ENCODE measurements at places on chromosomes 12 and 14.

GRCh38 chr14:76741074-76741473 lies 20.2 kb upstream of the VASH1 start:
- no peak for DNase-seq

GRCh38 chr14:104240434-104241157 lies 102.2 kb downstream of the KIF26A start:
- DNase-seq: no peak

GRCh38 chr12:129570796-129571400 lies 332.9 kb downstream of the TMEM132D start:
- DNase-seq: no peak

GRCh38 chr12:51777457-51777856 lies 71.1 kb downstream of the FIGNL2 start:
- no peak for DNase-seq

DNA sequence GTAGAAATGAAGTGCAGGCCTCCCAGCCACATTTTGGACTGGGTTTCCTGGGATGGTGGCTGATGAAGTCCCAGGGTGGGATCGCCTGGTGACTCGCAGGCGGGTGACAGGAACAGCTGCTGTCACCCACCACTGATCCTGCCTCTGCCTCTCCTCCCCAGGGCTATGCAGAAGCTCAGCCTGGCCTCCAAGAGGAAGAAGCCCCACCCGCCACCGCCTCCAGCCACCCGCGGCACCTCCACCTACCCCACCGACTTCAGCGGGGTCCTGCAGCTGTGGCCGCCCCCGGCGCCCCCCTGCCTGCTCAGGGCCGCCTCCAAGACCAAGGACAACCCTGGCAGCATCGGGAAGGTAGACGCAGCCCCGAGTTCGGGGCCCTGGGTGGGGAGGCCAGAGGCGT lies 28.3 kb downstream of the KIF26A start:
- DNase-seq: no peak

GRCh38 chr12:107429006-107429705 lies 256.4 kb upstream of the PWP1 start:
- no peak for DNase-seq

DNA sequence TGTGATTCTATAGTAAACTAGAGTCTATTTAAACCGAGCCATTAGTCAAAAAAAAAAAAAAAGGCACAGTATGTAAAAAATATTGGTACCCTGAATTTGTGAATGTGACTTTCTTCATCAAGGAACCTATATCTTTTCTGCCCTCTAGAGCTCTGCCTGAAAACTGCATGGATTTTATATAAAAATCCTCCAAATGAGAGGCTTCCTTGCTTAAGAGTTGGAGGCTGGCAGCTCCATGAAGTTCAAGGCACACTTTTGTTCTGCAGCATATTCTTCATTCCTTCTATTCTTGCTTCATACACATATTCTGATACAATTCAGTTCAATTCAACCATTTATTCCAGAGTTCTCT lies 23.1 kb upstream of the NKX2-8 start:
- no peak for DNase-seq

DNA sequence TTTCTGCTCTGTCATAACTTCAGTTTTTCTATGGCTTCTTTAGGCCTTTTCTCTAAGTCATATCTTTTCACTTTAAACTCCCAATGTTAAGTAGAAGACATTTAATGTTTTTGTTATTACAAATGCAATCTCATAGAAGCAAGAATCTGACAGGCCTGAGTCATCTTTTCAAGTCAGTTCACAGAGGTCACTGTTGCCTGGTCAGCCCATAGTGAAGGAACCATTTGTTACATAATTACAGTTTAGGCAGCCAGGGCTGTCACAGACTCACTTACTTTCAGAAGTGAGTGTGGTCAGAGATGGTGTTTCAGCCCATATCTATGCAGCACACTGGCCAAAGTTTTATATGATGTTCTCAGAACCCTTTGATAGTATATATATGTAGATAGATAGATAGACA lies 46.5 kb downstream of the CCER1 start:
- DNase-seq: peak; percentile 52

- DNase-seq: no peak
Observed at GRCh38 chr12:93758801-93759373, 81.7 kb downstream of the CRADD start.

- DNase-seq: no peak
Observed at GRCh38 chr14:77007975-77008421, 20.5 kb downstream of the IRF2BPL start.

GRCh38 chr14:56092763-56093162 lies 25.4 kb upstream of the PELI2 start:
- no peak for DNase-seq

DNA sequence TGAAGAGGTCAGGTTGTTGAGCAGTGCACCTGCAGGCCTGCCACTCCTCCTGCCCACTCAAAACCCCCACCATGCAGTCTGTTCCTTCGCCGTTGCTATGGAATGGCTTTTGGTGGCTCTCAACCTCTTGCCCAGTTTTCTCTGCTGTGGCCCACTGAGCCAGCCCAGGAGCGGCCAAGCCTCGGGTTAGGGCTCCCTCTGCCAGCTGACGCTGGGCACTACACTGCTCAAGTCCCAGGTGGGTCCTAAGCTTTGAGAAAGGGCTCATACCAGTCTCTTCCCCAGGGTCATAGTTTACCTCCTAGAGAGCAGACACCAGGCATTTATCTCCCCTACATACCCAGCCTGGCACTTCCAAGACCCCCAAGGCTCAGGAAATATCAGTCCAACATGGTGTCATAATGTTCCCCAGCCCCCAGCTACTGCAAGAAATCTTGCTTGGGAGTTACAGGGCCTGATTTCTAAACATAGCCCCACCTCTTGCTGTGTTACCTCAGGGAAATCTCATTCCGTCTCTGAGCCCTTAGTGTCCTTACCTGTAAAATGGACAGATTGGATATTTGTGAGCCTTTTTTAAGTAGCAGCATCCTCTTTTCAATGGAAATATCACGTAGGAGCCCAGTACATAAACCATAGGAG lies 59.4 kb downstream of the TSPAN11 start:
- no peak for DNase-seq
